Fibroblast of skin of left quadriceps (primary cell): ENCODE measurements at places on chromosomes 1 and 21.

- peak; percentile 39 for DNase-seq
Observed at GRCh38 chr21:34598931-34599400, 15.9 kb downstream of the RCAN1 start.

DNA sequence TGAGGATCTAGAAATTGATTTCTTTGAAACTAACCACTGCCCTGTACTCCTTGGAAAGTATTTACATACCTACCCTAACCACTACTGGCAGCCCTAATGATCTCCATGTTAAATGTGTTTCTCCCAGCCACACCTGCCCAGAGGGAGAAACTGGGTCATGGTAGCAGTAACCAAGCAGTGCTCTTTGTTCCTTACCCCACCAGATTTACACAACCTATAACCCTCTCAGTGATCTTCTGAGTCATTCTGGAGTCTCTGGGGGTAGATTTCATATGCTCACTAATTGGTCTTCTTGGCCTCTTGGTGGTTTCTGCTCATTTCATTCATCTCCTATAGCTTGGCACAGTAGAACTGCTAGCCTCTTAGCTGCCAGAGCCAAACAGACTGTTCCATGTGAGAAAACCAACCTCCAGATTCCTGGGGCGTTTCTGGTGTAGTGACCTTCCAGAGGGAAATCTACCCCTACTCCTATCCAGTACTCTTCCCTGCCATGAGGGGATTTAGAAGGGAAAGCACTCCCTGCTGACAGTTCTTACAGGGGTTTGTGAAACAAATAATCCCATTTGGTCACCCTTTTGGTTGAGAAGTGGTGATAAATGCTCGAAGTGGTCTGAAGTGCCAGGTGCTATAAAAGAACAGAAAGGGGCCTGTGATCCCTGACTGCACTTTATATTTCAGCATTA, 36.2 kb upstream of the LRIG2 start:
- DNase-seq: no peak

GRCh38 chr1:160418483-160418882, 18.1 kb downstream of the VANGL2 start:
- DNase-seq: no peak

DNA sequence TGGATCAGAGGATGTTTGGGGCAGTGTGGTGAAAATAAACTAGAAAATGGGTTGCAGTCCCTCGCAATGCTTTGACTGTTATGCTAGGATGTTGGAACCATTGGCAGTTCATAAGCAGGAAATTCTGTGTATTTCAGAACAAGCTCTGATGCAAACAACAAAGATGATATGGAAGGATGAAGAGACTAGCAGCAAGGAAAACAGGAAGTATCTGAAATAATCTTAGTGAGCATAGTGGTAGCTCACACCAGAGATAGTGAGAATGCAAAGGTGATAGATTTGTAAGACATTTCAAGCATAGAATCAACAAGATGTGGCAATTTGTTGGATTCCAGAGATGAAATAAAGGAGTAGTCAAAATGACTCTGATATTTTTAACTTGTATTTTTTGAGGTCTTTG, 11.1 kb upstream of the RCC1 start:
- no peak for DNase-seq

GRCh38 chr1:30149226-30149625, 574.2 kb downstream of the MATN1 start:
- no peak for DNase-seq

DNA sequence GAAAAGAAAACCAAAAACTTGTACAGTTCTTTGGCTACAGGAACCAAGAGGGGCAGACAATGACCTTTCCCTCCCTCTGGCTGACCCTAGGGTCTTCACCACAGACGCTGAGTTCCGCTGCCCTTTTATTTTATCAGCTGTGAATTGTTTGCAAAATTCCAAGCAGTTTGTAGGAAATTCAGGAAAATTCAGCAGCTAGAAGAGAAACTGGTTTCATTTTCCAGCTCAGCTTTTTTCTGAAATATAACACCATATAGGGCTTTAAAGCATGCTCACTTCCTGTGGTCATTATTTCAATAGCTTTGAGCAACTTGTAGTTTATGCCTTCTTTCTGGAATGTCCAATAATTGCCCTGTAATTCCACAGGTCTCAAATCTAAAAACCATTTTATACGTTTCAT, 5.5 kb upstream of the PIK3R3 start:
- DNase-seq: no peak

- no peak for DNase-seq
Observed at GRCh38 chr1:227869851-227870305, 54.4 kb downstream of the PRSS38 start.

DNA sequence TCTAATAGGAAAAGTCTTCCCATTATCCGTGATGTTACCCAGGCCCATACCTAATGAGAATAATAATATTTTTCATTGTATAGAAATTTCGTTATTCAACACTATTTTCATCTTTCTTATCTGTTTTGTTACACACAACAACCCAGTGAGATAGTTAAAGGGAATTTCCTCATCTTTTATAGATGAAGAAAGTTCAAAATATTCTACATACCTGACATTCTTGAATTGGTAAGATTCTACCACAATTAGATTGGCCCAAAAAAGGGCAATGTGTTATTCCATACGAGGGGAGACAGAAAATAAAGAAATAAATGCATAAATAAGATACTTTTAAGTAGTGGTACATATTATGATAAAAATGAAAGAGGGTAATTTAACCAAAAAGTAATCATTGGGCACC, 405.5 kb upstream of the ADAMTS5 start:
- no peak for DNase-seq

DNA sequence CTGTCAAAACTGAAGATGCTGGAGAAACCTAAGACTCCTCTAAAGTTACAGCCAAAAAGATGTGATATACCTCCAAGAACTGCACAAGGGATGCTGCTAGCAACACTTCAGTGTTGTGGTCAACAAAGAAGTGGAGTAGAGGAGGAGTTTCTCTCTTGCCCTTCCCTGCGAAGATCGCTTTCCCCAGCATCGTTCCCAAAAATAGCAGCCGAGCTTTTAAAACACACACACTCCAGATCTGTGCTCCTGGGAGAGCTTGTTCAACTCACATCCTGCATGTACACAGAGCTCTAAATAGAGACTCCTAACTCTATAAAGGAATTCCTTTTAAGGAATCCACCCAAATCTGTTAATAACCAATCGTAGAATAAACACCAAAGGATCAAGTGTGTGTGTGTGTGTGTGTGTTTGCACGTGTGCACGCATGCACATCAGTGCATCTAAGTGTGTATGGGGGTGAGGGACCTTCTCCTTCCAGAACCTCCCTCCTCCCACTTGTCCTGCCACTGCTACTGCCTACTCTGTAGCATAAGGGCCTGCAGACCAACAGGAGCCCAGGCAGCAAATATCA, 58.5 kb downstream of the PSMG1 start:
- DNase-seq: peak; percentile 36

DNA sequence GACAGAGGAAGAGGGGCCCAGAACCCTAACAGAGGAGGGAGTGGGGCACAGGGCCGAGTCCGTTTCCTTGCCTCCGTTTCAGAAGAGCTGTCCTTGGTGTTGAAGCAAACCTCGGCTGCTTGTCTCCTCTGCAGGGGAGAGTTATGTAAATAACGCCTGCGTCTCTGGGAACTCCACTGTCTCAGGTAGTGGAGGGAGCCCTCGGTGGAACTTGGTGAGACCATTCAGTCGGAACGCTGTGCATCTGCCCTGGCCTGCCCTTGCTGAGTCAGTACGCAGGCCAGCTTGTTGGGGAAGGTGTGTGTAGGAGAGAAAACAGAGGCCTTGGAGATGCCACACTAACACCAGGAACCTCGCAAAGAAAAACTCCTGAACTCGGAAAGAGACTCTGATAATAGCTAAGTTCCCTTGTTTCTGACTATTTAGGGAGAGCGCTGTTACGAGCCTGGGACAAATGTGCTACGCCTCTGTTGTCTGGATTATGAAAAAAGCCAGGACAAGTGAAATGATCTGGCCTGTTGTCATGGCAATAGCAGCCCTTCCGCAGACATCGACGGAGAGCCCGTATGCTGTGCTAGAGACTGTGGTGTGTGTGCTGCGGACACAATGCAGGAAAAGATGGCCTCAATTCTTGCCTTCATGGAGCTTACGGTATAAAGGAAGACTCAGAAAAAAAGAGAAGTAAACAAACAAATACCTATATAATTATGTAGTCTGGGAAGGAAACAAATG, 94.6 kb upstream of the AKT3 start:
- DNase-seq: no peak

DNA sequence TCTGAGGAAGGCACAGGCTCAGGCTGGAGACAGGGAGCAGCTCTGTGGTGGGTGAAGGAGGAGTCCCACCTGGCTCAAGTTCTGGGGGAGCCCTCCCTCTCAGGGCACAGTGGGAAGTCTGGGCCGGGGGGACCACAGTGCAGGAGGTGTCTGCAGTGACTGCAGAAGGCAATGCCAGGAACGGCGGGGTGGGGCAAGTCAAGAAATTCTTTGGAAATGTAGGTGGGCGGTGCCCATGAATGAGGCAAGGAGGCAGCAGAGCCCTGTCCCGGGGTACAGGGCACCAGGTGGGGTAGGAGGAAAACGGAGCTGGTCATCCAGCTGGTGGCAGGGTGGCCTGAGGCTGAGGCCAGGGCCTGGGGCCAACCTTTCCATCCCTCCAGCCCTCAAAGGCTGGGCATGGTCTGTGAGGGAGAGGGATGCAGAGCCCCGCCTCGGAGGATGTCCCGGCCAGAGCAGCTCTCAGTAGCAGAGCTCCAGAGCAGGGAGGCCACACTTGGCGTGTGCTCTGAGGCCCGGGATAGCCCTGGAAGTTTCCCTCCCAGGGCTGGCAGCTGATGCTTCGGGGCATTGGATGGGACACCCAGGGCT, 4.7 kb downstream of the TFF3 start:
- DNase-seq: no peak

- DNase-seq: no peak
Observed at GRCh38 chr1:42312576-42313212, 22.3 kb downstream of the FOXJ3 start.

DNA sequence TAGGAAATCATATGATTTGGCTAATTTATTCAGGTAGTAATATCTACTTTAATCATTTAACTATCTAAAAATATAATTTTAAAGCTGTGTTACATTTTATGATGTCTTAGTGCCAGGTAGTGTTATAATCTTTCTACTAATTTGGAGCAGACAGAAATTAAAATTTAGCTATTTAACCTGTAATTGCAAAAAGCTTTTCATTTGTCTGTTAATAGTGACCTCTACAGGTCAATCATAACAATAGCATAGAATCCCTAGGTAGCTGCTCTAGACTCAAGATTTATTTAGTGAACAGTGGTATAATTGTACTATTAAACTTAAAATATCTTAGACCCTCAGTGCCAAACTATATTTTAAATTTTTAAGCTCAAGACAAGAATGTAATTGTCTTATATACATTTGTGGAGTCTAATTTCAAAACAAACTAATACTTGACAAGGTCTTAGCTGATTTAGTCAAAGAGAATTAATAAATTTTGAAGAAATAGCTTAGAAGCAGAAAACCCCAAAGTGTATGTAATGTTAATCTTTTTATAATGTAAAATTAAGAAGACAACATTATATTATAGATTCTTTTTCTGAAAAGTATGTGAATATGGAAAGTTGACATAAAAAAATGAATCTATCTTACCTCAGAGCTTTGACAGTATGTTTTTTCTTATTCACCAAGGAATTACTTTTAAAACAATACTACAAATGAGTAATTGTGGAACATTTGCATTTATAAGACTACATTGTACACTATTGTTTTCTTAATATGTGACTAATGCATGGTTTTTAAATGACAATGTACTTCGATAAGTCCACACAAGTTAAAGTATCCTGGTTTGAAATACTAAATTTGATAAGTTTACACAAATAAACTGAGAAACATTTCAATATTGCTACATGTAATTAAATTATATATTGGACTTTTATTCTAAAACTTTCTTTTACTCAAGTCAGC, 64.1 kb upstream of the RNPC3 start:
- no peak for DNase-seq

DNA sequence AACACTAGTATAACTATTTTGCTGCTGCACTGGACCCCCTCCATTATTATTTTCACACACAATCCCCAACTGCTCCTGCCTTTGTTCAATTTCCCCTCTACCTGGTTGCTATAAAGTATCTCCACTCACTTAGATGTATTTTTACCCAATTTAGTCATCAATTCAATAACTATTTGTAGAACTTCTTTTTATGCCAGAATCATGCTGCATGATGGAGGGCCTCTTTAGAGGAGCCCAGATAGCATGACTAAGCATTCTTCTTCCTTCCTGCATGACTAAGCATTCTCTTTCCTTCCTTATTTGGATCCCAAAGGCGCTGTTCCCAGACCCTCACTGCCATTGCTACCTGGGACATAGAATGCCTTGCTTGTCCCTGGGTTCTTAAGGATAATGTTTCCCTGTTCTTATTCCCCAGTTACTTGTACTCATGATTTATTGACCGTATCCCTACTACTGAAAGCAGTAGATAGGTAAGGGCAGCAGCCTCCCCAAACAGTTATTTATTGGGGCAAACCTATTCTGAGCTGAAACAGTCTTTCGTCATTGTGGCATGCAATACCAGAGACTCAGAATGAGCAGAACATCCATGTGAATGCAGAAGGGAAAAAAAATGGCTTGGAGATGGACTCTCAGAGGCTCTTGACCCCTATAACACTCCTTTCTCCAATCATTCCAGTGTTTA, 89.3 kb upstream of the AKT3 start:
- DNase-seq: no peak

DNA sequence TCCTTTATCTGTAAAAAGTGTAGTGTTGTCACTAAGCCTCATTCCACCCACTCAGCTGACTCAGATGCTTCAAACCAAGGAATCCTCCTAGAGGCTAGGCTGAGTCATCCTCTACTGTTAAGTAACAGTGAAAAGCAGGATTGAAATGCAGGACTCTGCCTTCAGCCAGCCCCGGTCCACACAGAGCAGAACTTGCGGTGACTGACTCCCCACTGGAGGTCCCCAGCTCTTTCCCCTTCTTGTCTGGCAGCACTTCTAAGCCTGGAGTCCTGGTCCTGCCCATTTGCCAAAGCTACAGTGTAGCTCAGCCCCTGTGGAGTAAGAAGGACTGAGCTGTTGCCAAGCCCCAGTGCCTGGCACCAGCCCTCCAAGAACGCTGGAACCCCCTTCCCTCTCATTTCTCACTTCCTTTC, 1.7 kb downstream of the RAB7B start:
- peak; percentile 79 for DNase-seq

DNA sequence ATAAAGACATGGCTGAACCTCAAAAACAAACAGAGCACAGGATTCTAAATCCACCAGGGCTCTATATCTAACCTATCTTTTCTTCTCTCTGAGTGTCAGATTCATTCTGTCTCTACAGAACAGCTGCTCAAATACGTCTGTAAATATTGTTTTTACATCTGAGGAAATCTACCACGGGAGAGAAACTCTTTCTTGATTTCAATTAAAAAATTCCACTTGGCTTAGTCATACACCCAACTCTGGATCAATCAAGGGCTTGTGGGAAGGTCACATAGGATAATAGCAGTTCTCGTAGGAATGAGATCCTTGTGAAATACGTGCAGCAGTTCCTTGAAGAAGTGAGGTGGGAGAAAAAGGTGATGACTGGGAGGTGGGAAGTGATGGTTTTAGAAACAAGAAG, 1355.7 kb upstream of the ADGRL2 start:
- no peak for DNase-seq
